ENCODE measurements at places on chromosomes 12 and 14. TPM values are rescaled to one million over a fixed set of nuclear protein-coding genes. Genes with fewer than 3 reads are reported as not detected.

Gene CLEC2D
- 2.0 TPM for total RNA-seq

- ATAC-seq = no peak
These were observed 4.9 kb downstream of the PPP1R3E start for GRCh38 chr14:23297611-23298277.

GRCh38 chr12:12927211-12928079 is 24.5 kb downstream of the GPRC5D start:
- ATAC-seq = no peak

GRCh38 chr14:101196795-101197590 is 293.5 kb upstream of the RTL1 start:
- ATAC-seq = peak; percentile 45

GRCh38 chr14:89014569-89014850 is 190.1 kb downstream of the TTC8 start:
- ATAC-seq = no peak

- no peak for ATAC-seq
These were observed 26.6 kb downstream of the JKAMP start for GRCh38 chr14:59510966-59511365.
